ENCODE measurements at places on chromosomes 1 and 21. TPM values are rescaled to one million over a fixed set of nuclear protein-coding genes. Genes with fewer than 3 reads are reported as not detected.

SPRR3 gene
- total RNA-seq: not detected

ICOSLG gene
- 10.2 TPM for total RNA-seq

FAM177B gene
- not detected for total RNA-seq

DAB1 gene
- 3.5 TPM for total RNA-seq

LCE3E gene
- total RNA-seq: not detected

FCAMR gene
- 0.07 TPM for total RNA-seq

NLRP3 gene
- total RNA-seq: 0.18 TPM

CLIC6 gene
- 0.11 TPM for total RNA-seq

ECE1 gene
- total RNA-seq: 53.5 TPM

TBX19 gene
- total RNA-seq: 2.5 TPM

OR2L5 gene
- total RNA-seq: not detected

AMY2B gene
- total RNA-seq: 7.1 TPM

ANGPTL3 gene
- total RNA-seq: not detected

ELAPOR1 gene
- 5.9 TPM for total RNA-seq

LCE1D gene
- not detected for total RNA-seq

TCEA3 gene
- total RNA-seq: 14.5 TPM

TBX15 gene
- total RNA-seq: not detected

GRIK3 gene
- total RNA-seq: not detected

ZBTB8A gene
- total RNA-seq: 0.64 TPM

TP73 gene
- total RNA-seq: 2.7 TPM

HSD11B1 gene
- 0.36 TPM for total RNA-seq

All from T-helper 2 cell treated with Interferon-gamma antibody and Interleukin-4, amounts not matched to agents 100 ng/mL and 5 ng/mL, for 36 hours (primary cell).